ENCODE measurements at places on chromosomes 6 and 20.
A peak's percentile ranks its signal among the peaks of the same experiment; 100 is the strongest.

DNA sequence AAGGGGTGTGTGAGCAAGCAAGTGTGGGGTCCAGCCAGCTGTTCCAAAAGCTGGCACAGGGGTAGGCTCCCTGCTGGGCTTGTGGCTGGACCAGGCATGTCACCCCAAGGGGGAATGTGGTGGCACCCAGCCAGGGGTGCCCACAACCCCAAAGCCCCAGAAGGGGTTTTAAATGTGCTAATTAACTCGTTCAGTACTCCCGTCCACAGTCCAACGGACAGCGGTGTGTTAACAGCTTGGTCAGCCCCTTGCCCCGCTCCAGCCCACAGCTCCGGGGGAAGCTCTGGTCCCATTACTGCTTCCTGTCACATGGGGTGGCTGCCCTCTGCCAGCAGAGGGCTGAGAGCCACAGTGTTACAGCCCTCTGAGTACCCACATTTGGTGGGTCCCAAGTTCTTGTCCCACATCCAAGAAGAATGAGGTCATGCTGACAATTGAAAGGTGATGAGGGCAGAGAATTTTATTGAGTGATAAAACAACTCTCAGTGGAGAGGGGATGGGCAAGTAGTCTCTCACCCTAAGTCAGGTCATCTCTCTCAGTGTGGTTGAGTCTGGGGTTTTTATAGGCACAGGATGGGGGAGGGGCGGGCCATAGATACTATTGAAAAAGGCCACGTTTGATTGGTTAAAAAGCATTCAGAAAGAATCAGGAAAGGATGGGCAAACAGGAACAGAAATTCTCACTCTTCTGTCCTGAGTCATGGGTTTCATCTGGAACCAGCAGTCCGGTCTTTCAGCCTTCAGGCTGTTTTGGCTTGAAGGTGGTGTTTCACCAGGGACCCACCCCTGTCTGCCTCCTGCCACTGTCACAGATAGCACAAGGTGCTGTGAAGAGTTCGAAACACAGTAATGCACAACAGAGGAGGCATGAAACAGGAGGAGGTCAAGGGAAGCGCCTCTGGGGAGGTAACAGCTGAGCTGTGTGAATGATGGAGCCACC lies 238.5 kb downstream of the NFATC2 start:
- no peak overlapping the region for H3K4me3 ChIP-seq
- no peaks in the 10 kb centered on the region for H3K4me1 ChIP-seq
- no peaks in the 10 kb centered on the region for H3K36me3 ChIP-seq
- peaks cover 4% of the 10 kb centered on the region for H3K27me3 ChIP-seq
- DNase-seq, result no peak

- no peak for DNase-seq
- no peaks in the 10 kb centered on the region for H3K4me1 ChIP-seq
- no peaks in the 10 kb centered on the region for H3K36me3 ChIP-seq
- H3K27me3 ChIP-seq, result no peaks in the 10 kb centered on the region
- H3K27ac ChIP-seq, result no peak overlapping the region
- no peak overlapping the region for H3K4me3 ChIP-seq
These were observed 165.1 kb upstream of the AFDN start for GRCh38 chr6:167661552-167662044.

- no peaks in the 10 kb centered on the region for H3K4me1 ChIP-seq
- H3K36me3 ChIP-seq, result no peaks in the 10 kb centered on the region
- no peak for DNase-seq
These were observed 226.1 kb downstream of the SOD2 start for GRCh38 chr6:159466926-159467325.

- H3K27ac ChIP-seq, result peak overlapping the region; percentile 97
- peak; percentile 50 for DNase-seq
- peak overlapping the region; percentile 93 for H3K4me3 ChIP-seq
These were observed 59.7 kb downstream of the HIVEP2 start for GRCh38 chr6:142885182-142885867.

- H3K4me3 ChIP-seq, result no peak overlapping the region
- H3K36me3 ChIP-seq, result no peaks in the 10 kb centered on the region
- no peaks in the 10 kb centered on the region for H3K4me1 ChIP-seq
- H3K27me3 ChIP-seq, result peaks cover 4% of the 10 kb centered on the region
- no peak overlapping the region for H3K27ac ChIP-seq
- no peak for DNase-seq
These were observed 30.5 kb downstream of the ANKEF1 start for GRCh38 chr20:10065154-10065833.

DNA sequence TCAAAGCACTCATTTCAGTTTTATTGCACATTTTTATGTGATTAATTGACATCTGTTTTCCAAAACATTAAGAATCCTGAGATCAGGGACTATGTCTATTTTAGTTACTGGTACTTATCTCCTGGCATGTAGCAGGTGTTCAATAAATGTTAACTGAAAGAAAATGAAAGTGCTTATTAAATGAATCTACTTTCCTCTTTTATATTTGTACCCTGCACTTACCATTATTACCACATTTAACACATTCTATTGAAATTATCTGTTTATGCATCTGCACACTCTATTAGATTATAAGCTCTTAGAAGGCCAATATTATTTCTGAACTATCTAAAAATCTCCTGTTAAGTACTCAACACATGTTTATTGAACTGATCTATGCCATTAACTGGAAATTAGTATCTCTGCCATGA lies 131.9 kb downstream of the EPM2A start:
- no peak for DNase-seq
- no peaks in the 10 kb centered on the region for H3K36me3 ChIP-seq
- no peaks in the 10 kb centered on the region for H3K4me1 ChIP-seq
- peaks cover 7% of the 10 kb centered on the region for H3K27me3 ChIP-seq

GRCh38 chr6:123780021-123780420 lies 23.6 kb upstream of the NKAIN2 start:
- H3K4me1 ChIP-seq, result no peaks in the 10 kb centered on the region
- no peak for DNase-seq
- no peaks in the 10 kb centered on the region for H3K27me3 ChIP-seq

GRCh38 chr6:106783640-106784566 lies 154.5 kb downstream of the QRSL1 start:
- H3K36me3 ChIP-seq, result no peaks in the 10 kb centered on the region
- peaks cover 11% of the 10 kb centered on the region for H3K27me3 ChIP-seq
- no peaks in the 10 kb centered on the region for H3K4me1 ChIP-seq
- DNase-seq, result no peak
- no peak overlapping the region for H3K4me3 ChIP-seq
- no peak overlapping the region for H3K27ac ChIP-seq

GRCh38 chr20:38441916-38442315 lies 6.8 kb upstream of the SNHG17 start:
- H3K36me3 ChIP-seq, result no peaks in the 10 kb centered on the region
- H3K4me1 ChIP-seq, result peaks cover 8% of the 10 kb centered on the region
- H3K4me3 ChIP-seq, result no peak overlapping the region
- no peak overlapping the region for H3K27ac ChIP-seq

DNA sequence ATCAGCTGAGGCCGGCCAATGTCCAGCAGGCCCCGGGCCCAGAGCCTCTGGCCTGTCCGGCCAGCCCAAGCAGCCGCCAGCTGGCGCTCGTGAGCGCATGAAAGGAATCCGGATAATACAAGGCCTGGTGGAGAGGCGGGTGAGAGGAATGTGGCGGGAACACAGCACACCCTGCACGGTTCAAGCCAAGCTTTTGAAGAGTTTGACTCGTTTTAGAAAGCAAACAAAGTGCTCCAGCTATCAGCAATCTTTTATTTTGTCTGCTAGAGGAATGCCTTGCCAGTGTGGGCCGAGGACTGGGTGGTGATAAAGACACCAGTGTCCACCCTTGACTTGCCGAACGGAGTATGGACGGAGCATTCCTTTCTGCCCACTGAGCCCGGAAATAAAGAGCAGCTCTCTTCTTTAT lies 9.3 kb upstream of the NEDD9 start:
- H3K36me3 ChIP-seq, result peaks cover 6% of the 10 kb centered on the region
- H3K27me3 ChIP-seq, result no peaks in the 10 kb centered on the region
- DNase-seq, result no peak
- no peak overlapping the region for H3K27ac ChIP-seq
- H3K4me3 ChIP-seq, result no peak overlapping the region

DNA sequence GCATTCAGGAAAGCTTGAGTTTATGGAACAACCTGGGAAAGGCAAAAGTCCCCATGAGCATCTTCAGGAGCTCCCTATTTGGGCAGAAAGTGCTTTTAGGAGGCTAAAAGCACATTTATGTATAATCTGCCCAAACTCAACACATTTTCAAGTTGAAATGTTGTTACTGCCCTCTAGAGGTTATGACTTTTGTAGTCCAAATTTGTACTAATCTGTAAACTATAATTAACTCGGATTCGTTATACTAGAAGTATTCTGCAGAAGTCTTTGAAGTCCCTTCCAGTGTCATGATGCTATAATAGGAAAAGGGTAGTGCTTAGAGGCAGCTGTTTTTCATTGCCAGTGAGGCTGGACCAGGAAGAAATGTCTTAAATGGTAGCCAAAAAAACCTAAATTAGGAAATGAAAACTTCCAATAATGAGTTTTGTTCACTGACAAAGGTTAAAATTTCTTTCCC lies 44.8 kb upstream of the EMILIN3 start:
- H3K27me3 ChIP-seq, result no peaks in the 10 kb centered on the region
- no peak for DNase-seq
- no peak overlapping the region for H3K27ac ChIP-seq
- H3K4me3 ChIP-seq, result no peak overlapping the region
- H3K4me1 ChIP-seq, result peaks cover 11% of the 10 kb centered on the region

DNA sequence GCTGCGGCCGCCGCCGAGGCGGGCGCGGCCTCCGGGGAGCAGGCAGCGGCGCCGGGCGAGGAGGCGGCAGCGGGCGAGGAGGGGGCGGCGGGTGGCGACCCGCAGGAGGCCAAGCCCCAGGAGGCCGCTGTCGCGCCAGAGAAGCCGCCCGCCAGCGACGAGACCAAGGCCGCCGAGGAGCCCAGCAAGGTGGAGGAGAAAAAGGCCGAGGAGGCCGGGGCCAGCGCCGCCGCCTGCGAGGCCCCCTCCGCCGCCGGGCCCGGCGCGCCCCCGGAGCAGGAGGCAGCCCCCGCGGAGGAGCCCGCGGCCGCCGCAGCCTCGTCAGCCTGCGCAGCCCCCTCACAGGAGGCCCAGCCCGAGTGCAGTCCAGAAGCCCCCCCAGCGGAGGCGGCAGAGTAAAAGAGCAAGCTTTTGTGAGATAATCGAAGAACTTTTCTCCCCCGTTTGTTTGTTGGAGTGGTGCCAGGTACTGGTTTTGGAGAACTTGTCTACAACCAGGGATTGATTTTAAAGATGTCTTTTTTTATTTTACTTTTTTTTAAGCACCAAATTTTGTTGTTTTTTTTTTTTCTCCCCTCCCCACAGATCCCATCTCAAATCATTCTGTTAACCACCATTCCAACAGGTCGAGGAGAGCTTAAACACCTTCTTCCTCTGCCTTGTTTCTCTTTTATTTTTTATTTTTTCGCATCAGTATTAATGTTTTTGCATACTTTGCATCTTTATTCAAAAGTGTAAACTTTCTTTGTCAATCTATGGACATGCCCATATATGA lies 3.2 kb downstream of the MARCKS start:
- peaks cover 30% of the 10 kb centered on the region for H3K27me3 ChIP-seq
- DNase-seq, result no peak
- no peaks in the 10 kb centered on the region for H3K36me3 ChIP-seq
- H3K27ac ChIP-seq, result no peak overlapping the region

GRCh38 chr6:102352552-102352951 lies 959.0 kb downstream of the GRIK2 start:
- no peak overlapping the region for H3K4me3 ChIP-seq
- DNase-seq, result no peak
- no peaks in the 10 kb centered on the region for H3K27me3 ChIP-seq
- no peaks in the 10 kb centered on the region for H3K4me1 ChIP-seq
- no peaks in the 10 kb centered on the region for H3K36me3 ChIP-seq

DNA sequence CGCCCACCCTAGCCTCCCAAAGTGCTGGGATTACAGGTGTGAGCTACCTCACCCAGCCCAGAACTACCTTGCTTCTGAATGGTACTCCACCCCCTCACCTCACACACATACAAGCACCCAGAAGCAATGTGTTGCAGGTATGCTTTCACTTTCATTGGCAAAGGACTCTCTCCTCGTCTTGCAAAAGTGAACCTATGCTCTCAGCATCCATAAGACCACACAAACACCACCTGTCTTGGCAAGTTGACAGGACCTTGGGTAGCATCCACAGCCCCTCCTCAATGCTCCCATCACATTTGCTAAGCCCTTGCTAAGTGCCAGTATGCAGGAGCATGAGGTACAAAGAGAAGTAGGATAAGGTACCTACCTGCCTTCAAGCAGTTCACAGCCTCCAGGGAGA lies 3.7 kb downstream of the KIF13A start:
- peaks cover 43% of the 10 kb centered on the region for H3K27me3 ChIP-seq
- no peak overlapping the region for H3K4me3 ChIP-seq
- H3K4me1 ChIP-seq, result peaks cover 10% of the 10 kb centered on the region
- H3K36me3 ChIP-seq, result no peaks in the 10 kb centered on the region
- no peak for DNase-seq
- no peak overlapping the region for H3K27ac ChIP-seq

DNA sequence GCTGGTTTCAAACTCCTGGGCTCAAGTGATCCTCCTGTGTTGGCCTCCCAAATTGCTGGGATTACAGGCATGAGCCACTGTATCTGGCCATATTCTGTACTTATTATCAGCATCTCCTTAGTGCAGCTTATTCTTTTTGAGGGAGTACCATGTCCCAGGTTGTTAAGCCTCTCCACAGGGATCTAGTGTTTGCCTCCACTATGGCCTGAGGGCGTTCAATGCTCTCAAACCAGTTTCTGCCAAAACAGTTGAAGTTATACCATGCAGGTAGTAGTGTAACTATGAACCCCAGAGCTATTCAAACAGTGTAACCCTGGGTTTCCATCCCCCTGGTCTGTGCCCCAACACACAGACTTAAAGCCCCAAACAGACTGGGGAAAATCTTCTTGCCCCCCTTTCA lies 81.7 kb downstream of the BACH2 start:
- peaks cover 8% of the 10 kb centered on the region for H3K36me3 ChIP-seq
- no peak overlapping the region for H3K27ac ChIP-seq
- no peak for DNase-seq
- peaks cover 24% of the 10 kb centered on the region for H3K4me1 ChIP-seq
- no peak overlapping the region for H3K4me3 ChIP-seq

DNA sequence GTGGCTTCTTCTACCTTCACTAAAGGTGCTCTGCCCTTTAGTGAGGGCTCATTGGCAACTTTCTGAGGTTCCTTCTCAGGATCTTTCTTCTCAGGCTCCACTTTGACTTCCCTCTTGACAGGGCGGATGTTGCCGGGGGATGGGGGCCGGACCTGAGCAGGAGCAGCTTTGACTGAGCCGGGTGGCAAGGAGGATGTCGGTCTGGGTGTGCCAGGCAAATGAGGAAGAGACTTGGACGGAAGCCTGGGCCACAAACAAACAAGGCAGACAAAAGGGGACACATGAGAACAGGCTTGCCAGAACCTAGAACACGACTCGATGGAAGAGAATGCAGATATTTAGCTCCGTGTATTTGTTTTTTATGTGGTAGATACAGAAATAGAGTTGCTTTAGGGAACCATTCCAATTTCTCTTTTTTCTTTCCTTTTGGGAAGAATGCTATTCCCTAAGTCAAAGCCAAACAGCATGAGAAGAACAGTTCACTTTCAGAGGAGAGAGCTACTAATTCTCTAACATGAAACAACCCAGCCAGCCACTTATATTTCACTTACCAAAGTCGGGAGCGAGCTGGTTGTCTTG lies 76.2 kb upstream of the BCLAF1 start:
- H3K4me1 ChIP-seq, result peaks cover 7% of the 10 kb centered on the region
- peak; percentile 34 for DNase-seq
- H3K36me3 ChIP-seq, result no peaks in the 10 kb centered on the region
- no peak overlapping the region for H3K27ac ChIP-seq

Data from activated CD4-positive, alpha-beta memory T cell treated with anti-CD3 and anti-CD28 coated beads for 36 hours (primary cell).